ENCODE measurements at places on chromosomes 3 and 15. TPM values are rescaled to one million over a fixed set of nuclear protein-coding genes. Genes with fewer than 3 reads are reported as not detected.

DNA sequence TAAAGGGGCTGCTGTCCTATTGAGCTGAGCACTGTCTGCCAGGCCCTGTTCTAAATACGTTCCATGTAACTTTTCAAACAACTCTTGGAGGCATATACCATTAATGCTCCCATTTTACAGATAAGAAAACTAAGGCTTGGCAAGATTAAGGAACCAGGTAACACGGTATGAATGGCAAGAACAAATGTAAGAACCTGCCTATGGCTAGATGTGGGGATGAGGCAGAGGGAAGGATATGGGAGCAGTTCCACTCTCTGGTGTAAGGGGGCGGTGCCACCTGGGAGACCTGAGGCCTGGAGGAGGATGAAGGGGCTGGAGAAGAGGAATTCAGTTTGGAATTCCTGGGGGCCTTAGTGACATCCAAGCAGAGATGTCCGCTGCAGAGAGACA is 3.8 kb upstream of the LMAN1L start:
- H3K27ac ChIP-seq, result no peak overlapping the region
- no peak overlapping the region for H3K4me3 ChIP-seq
- no peaks in the 10 kb centered on the region for H3K4me1 ChIP-seq
- no peak for DNase-seq
- H3K36me3 ChIP-seq, result peaks cover 4% of the 10 kb centered on the region

- H3K4me1 ChIP-seq, result no peaks in the 10 kb centered on the region
- no peak overlapping the region for H3K27ac ChIP-seq
- DNase-seq, result no peak
- no peaks in the 10 kb centered on the region for H3K36me3 ChIP-seq
- H3K27me3 ChIP-seq, result no peaks in the 10 kb centered on the region
These were observed 644.6 kb downstream of the CADM2 start for GRCh38 chr3:85603378-85603777.

DNA sequence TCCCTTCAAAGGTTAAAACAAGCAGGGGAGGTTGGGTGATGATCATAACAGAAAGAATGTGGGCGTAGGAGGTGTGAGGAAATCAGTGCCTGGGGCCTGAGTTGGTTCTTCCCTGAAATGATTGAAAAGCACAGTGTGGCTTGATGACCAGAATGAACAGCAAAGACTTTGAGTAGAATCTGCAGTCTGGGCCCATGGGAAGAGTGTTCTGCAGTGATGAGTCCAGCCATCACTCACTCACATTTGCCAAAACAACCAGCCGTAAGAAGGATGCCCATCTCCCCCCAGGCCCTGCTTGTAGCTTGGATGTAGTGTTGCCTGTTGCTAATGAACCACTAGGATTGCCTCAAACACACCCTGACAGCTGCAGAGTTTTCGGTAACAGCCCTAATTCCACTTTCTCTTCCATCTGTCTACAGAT is 67.9 kb downstream of the VGLL3 start:
- H3K36me3 ChIP-seq, result no peaks in the 10 kb centered on the region
- no peak overlapping the region for H3K27ac ChIP-seq
- H3K4me3 ChIP-seq, result no peak overlapping the region

GRCh38 chr15:23646165-23647000 is 1.3 kb downstream of the MAGEL2 start:
- no peak for DNase-seq
- no peaks in the 10 kb centered on the region for H3K4me1 ChIP-seq
- H3K27me3 ChIP-seq, result no peaks in the 10 kb centered on the region
- H3K27ac ChIP-seq, result no peak overlapping the region

- no peaks in the 10 kb centered on the region for H3K27me3 ChIP-seq
- no peak overlapping the region for H3K27ac ChIP-seq
- no peak for DNase-seq
- no peaks in the 10 kb centered on the region for H3K36me3 ChIP-seq
These were observed 58.9 kb upstream of the SLC6A6 start for GRCh38 chr3:14343338-14344112.

DNA sequence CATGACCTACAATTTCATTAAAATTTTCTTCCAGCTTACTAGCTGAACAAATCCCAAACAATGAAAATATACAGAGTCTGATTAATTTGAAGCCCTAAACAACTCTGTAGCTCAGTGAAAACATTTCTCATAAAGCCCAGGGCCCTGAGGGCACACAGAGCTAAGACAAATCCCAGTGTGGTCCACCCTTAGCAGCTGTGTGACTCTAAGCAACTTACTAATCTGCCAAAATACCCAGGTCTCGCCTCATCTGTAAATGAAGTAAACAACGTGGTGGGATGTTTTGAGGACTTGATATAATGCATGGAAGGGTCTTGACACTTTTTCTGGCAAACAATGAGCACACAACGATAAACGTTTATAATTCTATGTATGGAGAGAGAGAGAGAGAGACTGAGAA is 158.4 kb downstream of the FHIT start:
- no peak for DNase-seq
- H3K27ac ChIP-seq, result no peak overlapping the region
- H3K36me3 ChIP-seq, result no peaks in the 10 kb centered on the region
- H3K4me3 ChIP-seq, result no peak overlapping the region

DNA sequence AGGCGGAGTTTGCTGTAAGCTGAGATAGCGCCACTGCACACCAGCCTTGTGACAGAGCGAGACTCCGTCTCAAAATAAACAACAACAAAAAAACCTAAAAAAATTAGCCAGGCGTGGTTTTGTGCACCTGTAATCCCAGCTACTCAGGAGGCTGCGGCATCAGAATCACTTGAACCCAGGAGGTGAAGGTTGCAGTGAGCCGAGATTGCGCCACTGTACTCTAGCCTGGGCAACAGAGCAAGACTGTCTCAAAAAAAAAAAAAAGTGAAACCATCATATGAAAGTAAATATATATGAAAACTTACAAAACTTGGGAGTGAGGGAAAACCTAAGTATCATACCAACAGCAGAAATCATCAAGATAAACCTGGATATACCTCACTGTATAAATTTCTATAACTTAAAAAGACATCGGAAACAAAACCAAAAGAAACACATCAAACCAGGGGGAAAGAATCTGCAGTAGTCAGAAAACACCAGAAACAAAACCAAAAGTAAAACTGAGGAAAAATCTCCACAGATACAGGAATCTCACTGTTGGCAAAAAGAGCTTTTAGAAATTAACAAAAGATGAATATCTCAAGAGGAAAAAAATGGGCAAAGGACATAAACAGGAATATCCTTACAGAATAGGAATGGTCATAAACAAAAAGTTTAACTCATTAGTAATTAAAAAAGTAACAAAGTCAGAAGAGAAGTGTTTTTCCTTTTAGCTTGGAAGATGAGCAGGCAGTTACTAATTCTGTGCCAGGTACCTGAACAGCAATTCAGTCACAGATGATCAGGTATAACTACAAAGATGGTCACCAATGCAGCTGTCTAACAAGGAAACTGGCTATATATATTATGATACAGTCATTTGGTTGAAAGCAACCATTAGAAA is 41.3 kb downstream of the ETV5 start:
- H3K36me3 ChIP-seq, result no peaks in the 10 kb centered on the region
- peaks cover 9% of the 10 kb centered on the region for H3K4me1 ChIP-seq
- H3K27me3 ChIP-seq, result no peaks in the 10 kb centered on the region

GRCh38 chr3:144275005-144275404 is 303.4 kb downstream of the DIPK2A start:
- H3K4me1 ChIP-seq, result no peaks in the 10 kb centered on the region
- H3K36me3 ChIP-seq, result no peaks in the 10 kb centered on the region
- H3K27ac ChIP-seq, result no peak overlapping the region
- DNase-seq, result no peak
- H3K4me3 ChIP-seq, result no peak overlapping the region
- H3K27me3 ChIP-seq, result no peaks in the 10 kb centered on the region

GRCh38 chr3:195083659-195084058 is 187.3 kb downstream of the XXYLT1 start:
- peaks cover 17% of the 10 kb centered on the region for H3K4me1 ChIP-seq
- no peaks in the 10 kb centered on the region for H3K36me3 ChIP-seq
- no peak overlapping the region for H3K27ac ChIP-seq
- no peaks in the 10 kb centered on the region for H3K27me3 ChIP-seq

DNA sequence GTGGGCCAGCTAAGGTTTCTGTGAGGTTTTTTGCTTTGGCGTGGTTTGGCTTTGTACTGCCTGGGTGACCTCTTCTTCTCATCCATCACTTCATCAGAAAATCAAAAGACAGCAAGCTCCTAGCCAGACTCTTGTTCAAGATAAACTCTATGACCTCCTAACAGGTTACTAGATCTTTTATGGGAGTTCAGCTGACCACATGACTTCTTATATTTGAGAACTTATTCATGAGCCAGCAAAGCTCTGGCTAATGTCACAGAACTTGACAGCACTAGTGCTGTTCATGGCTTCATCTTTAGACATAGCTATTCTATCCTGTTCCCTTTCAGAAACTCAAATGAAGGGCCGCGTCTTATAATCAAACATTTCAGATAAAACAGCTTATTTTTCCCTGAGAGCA is 527.1 kb upstream of the GOLIM4 start:
- no peaks in the 10 kb centered on the region for H3K27me3 ChIP-seq
- H3K4me1 ChIP-seq, result peaks cover 53% of the 10 kb centered on the region

Gene WDR72
- 10.6 TPM for polyA plus RNA-seq

Gene UQCC5
- 64.7 TPM for polyA plus RNA-seq

Data from cardiac muscle cell (in vitro differentiated cells and primary cell).